ENCODE measurements at places on chromosomes 11 and 22.

DNA sequence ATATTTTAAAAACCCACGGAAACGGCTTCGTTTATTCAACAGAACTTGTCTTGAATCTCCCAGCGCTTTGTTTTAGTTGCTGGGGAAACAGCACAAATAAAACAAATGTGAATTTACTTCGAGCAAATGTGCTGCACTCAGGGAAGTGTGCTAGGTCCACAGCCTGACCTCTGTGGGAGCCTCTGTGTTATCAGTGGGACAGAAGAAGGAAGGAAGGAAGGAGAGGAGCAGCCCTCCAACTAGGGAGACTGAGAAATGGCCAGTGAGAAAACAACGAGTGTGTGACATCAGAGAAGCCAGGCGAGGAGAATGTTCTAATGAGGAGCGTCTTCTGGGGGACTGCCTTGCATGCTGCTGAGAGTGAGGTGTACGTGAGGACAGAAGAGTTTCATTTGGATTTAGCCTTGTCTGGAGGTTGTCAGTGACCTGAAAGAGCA is 42.7 kb downstream of the PPP6R3 start:
- DNase-seq = no peak

- DNase-seq = no peak
Measured at GRCh38 chr11:113581713-113582112, 106.5 kb upstream of the DRD2 start.

DNA sequence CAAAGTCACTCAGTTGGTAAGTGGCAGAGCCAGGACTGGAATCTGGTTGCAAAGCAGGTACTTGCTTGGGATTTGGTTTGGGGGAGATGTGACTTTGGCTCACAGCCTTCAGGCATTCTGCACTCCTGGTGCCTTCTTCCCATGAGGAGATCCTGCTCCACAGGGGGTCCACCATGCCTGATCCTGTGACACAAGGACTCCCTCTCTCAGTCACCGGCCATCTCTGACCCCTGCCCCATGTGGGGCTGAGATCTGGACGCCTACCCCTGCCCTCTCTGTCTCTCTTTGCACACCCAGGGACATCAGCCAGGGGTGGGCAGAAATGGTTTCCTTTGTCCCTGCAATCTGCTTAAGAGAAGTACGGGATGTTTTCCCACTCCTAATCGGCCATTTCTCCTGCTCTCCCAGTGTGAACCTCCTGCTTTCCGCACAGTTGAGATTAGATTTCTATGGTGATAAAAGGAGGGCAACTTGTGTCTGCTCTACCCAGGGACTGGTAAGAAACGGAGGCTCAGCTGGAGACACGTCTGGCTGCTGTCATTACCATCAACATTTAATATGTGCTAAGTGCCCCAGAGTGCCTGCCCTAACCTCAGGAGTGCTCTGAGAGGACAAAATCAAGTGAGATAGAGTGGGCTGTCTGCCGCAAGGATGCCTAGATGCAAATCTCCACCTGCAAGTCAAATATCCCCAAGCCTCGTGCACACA is 11.1 kb upstream of the FXYD6 start:
- DNase-seq = peak; percentile 50

DNA sequence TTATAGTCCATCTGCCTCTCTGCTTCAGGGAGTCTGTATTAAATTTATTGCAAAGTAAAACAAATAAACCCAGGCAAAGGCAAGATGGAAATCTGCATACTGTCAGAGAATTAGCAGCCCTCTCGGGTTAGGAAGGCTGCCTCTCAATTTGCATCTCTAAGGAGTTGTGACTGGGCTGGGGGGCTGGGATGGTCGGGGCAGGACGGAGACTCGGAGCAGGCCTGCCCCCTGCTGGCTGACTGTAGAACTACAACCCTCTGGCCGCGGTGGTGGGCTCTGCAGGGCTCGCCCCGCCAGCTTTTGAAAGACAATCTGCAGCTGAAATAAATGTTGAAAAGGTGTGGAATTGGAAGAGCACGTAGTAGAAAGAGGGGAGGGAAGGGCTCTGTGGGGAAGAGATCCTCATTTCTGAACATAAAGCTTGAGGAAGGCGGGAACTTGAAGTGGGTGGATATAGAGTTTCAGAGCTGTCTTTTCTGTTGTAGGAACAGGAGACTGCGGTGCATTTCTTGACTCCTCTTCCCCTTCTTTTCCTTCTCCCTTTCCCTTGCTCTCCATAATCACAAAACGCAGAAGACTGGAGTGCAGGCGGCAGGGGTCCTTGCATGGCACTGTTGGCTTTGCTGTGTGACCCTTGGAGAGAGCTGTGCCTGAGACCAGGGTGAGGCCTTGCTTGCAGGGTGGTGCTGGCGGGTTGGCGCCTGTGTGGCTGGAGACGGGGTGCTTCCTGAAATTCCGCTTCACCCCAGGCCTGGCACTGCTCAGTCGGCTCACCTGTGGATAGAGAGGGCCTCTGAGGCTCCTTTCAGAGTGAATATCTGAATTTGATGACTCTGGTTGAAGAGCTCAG is 22.6 kb upstream of the PKNOX2 start:
- peak; percentile 19 for DNase-seq

DNA sequence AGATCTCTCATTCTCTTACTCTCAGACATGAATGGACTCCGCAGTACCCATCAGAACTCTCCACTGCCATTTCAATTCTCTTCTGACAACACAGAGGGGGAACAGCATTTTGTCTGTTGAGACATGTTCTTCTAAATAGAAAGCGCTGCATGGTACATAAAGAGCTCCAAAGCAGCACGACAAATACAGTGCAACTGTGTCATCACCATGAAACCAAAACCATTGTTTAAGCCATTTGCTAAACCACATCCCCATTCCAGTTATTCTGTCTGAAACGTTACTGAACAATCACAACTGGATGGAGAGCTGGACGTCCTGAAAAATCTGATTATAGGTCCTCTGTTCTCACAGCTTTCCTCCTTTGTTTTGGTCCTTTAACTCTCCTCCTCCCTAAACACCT is 17.9 kb upstream of the TENM4 start:
- no peak for DNase-seq

DNA sequence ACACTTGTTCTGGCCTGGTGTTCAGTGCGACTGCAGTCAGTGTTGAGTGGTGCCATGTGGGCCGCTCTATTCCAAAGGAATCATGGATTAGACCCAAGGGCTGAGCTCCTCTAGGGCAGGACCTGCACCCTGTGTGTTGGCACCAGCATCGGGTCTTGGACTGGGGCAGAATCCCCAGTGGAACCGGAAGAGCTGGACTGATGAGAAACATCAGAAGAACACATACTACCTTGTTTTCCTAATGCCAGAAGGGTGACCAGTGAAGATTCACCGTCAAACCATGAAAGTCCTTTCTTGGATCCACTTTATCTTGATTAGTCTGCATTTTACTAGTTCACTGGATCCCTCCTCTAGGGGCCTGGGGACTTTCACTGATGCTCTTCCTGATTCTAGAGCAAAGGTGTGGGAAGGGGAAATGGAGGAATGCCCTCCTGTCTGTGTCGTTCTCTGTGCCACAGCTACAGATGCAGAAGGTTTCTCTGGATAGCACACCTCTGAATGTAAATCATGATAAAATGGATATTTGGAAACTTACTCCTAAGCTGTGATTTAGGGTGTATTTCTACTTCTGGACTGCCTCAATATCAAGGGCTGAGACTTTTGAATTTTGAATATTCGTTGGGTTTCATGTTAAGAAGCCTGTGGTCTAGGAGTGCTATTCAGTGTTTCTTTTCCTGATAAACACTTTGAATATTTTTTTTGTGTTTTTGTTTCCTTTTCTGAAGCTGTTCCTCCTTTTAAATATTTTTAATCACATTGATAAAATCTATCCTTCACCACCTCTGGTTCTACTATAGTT is 11.0 kb upstream of the GLB1L3 start:
- DNase-seq = no peak

DNA sequence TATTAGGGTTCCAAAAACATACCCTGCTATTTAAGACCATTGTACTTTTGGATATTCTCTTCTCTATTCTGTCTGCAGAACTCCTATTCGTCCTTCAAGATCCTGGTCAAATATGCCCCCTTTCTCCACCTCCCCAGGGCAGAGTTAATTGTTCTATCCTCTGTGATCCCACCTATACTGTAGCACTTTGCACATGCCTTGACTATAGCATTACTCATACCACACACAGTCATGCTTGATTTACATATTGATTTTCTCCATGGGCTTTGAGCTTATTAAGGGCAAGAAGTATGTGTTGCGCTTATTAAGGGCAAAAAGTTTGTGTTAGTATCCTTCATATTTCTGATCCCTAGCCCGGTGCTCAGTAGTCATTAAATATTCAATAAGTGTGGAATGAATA is 263.7 kb upstream of the CADM1 start:
- no peak for DNase-seq

- DNase-seq = peak; percentile 80
Measured at GRCh38 chr11:64134963-64135362, 30.9 kb downstream of the MACROD1 start.

DNA sequence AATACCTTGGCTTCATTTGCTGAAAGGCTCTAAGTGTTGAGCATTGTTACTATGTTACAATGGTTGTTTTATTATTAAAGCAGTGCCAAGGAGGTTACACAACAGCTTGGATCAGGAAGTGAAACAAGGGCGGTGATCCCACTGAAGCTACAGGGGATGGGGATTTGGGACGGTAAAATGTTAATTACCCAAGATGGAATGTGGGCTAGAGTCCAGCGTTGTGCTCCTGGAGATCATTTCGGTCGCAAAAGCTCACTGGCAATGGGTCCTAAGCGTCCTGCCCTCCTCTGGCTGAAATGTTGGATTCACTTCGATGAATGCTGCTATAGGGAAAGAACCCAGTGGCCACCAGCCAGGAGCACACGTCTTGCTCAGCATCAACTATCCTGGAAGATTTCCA is 48.3 kb downstream of the FAM83F start:
- DNase-seq = no peak

GRCh38 chr11:104206936-104207335 is 43.0 kb upstream of the PDGFD start:
- DNase-seq = no peak

GRCh38 chr11:14320020-14320419 is 39.0 kb downstream of the RRAS2 start:
- DNase-seq = no peak

- no peak for DNase-seq
Measured at GRCh38 chr11:62513626-62514025, 33.0 kb downstream of the AHNAK start.

- no peak for DNase-seq
Measured at GRCh38 chr11:76768909-76769560, 14.1 kb upstream of the TSKU start.
